ENCODE measurements at places on chromosomes 6 and 20. TPM values are rescaled to one million over a fixed set of nuclear protein-coding genes. Genes with fewer than 3 reads are reported as not detected.

The GPR6 gene
- polyA plus RNA-seq, result 0.31 TPM

The TTK gene
- 6.3 TPM for polyA plus RNA-seq

The OPRL1 gene
- polyA plus RNA-seq, result 0.98 TPM

The ZNF184 gene
- polyA plus RNA-seq, result 1.1 TPM

The GMPR gene
- 1.2 TPM for polyA plus RNA-seq

The SIRPB2 gene
- polyA plus RNA-seq, result not detected

The FERMT1 gene
- 4.2 TPM for polyA plus RNA-seq

The UBR2 gene
- polyA plus RNA-seq, result 6.5 TPM

The SAYSD1 gene
- polyA plus RNA-seq, result 5.8 TPM

The LHFPL5 gene
- 0.03 TPM for polyA plus RNA-seq

The IRAK1BP1 gene
- polyA plus RNA-seq, result 3.7 TPM

DNA sequence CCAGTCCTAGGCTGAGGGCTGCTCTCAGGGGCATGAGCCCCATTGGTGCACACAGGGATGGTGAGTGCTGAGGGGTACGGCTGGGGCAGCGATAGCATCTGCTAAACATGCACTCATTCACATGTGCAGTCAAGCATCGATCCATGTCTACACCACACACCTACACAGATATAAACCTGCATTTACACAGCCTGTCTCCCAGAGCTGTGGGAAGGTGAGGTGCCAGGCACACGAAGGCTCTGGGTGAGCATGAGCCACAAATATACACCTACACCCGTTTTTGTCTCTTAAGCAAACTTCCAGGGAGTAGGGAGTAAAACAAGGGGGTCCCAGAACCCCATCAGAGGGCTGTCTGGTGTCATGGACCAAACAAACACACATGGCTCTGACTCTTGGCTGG, 99.3 kb downstream of the GRM4 start:
- DNase-seq, result no peak

GRCh38 chr6:79943133-79943532, 4.2 kb downstream of the ELOVL4 start:
- no peak for DNase-seq

DNA sequence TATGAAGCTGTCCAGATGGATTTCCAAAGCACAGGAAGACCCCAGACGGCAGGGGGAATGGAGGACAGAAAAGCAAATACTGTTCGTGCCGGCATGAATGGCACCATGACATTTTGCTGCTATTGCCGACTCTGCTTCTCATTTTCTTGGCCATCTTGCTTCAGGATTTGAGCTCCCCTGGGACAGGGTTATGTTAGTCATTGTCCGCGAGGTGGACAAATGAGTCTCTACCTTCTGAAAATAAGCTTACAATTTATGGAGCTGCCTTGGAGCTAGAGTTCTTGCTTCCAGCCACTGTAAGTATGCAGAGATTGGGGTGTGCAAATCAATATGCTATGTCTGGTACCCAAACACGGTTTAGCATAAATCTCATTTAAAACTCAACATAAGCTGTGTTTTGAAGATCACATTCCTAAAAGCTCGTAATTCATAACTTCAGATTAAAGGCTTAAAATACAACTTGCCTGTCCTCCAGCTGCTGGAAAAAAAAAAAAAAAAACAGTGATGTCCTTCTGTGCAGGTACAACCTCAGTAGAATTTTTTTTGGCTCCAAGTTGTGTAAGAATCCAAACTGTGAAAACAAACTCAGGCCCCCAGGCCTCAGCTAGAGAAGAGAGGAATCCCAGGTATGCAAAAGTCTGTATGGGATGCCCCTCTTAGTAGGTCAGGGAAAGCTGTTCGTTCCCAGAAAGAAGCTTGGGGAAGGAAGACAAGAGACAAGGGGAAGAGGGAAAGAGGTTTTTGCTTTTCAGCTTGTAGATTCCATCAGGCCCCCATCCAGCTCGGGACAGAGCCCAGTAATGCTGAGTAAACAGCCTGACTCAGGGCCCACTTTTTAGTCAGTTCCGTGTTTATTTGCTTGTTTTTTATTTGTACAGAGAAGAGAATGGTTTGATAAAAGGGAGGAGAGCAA, 184.2 kb upstream of the FOXA2 start:
- no peak for DNase-seq

DNA sequence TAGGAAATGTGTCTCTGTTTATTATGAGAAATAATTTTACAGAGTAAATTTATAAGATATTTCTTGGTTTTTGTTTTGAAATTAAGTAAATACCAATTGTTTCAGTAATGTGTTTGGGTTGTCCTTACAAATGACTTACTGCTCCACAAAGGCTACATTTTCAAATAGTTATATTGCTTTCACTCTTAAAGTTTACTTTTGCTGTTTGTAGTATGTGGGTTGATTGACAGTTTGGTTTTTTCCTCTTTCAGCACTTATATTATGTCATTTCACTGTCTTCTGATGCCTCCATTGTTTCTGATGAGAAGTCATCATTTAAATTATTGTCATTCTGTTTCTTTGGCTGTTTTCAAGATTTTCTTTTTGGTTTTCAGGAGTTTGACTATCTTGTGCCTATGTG, 34.9 kb upstream of the SUMO4 start:
- DNase-seq, result no peak

GRCh38 chr20:40686893-40687292, 2.1 kb downstream of the MAFB start:
- no peak for DNase-seq

DNA sequence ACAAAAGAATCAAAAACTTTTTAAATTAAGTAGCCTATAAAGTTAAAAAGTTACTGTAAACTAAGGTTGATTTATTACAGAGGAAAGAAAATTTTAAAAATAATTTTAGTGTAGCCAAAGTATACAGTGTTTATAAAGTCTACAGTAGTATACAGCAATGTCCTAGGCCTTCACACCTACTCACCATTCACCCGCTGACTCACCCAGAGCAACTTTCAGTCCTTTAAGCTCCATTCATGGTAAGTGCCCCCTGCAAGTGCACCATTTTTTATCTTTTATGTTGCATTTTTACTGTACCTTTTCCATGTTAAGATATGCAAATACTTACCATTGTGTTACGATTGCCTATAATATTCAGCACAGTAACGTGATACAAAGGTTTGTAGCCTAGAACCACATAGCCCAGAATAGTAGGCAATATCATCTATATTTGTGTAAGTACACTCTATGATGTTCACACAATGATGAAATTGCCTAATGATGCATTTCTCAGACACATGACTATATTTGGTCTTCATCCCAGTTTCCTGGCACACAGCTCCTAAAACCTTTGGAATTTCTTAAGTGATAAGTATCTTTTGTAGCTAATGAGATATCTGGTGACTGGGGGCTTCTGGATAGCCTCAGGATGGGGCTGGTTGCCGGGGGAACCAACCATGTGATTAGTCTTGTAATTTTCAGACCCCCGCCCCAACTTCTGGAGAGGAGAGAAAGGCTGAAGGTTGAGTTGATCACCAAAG, 111.0 kb downstream of the MRPL14 start:
- no peak for DNase-seq

- DNase-seq, result no peak
Observed at GRCh38 chr20:44632103-44632752, 19.3 kb downstream of the ADA start.

DNA sequence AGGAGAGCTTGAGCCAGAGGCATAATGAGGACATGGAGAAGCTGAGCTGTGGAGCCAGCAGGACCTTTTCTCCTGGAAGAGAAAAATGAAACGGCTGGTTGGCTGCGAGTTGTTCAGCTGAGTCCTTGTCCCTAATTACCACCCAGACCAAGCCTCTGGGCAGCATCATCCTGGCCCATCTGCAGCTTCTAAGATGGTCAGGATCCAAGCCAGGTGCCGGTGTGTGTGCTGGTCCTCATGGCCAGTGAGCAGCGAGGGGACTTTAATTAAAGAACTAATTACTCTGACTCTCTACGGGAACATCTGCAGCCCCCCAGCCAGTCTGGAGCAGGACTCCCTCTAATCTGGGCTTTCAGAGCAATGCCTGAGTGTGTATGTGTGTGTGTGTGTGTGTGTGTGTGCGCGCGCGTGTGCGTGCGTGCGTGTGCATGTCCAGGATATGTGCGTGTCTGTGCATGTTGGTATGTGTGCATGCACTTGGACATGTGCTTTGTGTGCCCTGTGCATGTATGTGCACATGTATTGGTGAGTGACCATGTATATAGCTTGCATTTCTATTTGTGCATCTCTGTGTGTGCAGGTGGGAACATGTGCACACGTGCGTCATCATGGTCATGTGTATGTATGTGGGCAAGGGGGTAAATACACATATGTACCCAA, 173.9 kb downstream of the DHX35 start:
- DNase-seq, result no peak

DNA sequence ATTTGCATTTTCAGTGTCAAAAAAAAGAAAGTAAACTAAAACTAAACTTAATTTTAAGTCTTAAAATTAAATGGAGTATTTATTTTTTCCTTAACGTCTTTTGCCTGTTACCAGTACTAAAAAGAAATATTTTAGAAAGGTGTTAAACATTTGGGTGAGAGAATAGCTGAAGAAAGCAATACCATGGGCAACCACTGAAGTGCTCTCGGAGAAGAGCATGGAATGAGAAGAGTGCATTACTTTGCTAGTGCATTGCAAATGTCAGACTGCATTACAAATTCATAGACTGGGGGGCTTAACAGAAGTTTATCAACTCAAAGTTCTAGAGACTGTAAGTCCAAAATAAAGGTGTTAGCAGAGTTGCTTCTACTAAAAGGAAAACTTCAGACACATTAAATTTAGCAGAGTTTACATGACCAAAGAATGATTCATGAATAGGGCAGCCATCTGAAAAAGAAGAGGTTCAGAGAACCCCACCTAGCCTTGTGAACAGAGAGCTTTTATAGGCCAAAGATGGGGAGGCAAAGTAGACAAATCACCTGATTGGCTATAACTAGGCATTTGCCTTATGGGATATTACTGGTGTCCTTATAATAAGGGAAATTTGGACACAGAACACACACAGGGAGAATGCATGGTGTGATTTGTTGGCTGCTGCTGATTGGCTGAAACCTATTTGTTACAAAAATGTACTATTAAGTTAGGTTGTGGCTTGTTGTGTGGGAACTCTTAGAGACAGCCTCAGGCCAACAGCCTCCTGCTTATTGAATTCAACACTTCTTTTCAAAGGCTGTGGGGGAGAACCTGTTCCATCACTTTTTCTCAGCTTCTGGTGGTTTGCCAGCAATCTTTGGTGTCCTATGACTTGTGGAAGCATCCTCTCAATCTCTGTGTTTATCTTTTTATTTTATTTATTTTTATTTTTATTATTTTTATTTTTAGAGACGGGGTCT, 106.7 kb upstream of the RREB1 start:
- no peak for DNase-seq

DNA sequence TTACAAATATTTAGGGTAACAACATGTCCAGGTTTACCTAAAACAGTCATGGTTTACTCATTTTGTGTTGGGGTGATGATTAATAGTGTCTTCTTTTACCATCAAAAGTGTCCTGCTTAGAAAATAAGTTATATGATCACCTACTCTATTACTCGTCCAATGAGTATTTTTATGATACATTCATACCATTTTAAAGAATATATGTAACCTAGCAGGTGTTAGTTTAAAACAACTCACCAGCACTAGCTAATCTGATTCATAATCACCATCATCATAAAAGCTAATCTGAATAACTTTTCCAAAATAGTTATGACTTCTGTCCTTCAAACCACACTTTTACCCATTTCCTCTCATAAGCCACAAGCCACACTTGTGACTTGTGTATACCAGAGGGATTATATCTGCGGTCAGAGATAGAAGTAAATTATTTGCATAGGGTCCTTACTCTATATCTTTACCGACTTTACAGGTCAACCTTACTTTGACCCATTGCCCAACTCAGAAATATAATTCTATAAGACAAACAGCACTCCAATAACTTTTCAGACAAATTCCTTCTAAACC, 33.3 kb upstream of the NRN1 start:
- no peak for DNase-seq

GRCh38 chr6:144351379-144352127, 66.4 kb downstream of the UTRN start:
- no peak for DNase-seq

GRCh38 chr6:78353040-78353439, 514.3 kb upstream of the IRAK1BP1 start:
- DNase-seq, result no peak

DNA sequence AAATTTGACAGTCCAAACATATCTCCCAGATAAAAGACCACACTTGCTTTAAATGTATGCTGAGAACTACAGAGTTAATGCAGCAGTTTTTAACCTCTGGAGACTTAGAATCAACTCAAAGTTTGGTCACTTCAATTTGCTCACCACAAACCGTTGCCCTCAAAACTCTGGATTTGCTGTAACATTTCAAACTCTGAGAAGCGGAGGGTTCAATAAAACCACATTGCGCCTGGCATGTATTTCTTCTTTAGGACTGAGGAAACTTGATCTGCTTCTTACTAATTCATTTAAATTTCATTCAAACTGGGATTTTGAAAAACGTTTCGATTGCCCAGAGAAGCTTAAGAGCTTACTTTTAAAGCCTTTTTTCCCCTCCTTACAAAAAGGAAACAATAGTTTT, 115.8 kb downstream of the MTFR2 start:
- DNase-seq, result no peak

DNA sequence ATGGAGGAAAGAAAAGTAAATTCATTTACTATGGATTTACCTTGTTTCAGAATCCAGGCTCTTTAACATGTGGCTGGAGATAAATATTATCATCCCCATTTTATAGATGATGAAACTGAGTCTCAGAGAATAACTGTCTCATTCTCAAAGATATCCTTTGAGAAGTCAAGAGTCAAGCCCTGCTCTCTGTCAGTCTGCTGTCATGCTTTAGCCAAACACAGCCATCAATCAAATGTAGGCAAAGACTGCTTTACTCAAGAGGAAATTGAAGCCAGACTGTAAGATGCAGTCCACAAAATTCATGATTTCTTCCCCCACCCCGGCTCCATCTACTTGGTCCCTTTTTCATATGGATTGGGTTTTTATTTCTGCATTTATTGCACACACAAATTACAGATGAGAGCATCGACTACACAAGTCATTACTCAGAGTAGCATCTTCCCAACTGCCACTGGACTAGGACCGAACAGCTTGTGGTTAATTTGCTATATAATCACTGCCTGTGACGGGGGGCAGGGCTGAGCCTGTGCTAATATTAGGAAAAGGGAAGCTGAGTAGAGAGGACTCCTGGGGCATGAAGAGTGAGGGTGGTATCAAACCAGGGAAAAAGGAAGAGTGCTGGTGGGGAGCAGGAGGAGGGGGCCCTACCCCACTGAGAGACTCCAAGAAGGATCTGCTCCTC, 102.7 kb upstream of the TOP1 start:
- DNase-seq, result no peak

DNA sequence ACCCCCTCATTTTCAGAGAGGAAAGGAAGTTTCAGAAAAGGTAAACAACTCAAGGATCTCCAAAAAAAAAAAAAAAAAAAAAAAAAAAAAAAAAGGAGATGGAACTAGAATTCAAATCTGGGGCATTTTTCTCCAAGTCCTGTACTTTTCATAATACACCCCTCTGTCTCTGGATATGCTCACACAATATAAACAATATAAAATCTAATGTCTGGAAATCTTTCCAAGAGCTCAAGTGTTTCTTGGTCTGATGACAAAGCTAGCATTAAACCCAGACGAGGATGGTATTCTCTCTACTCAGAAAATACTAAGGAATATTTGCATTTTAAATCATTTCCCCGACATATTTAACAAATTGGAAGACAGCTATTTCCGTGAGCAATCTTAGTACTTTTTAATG, 5.8 kb downstream of the GCM1 start:
- DNase-seq, result no peak

GRCh38 chr20:49433333-49433732, 49.1 kb downstream of the KCNB1 start:
- DNase-seq, result no peak

GRCh38 chr6:107957308-107957908, 600 bp downstream of the SEC63 start:
- peak; percentile 77 for DNase-seq

- no peak for DNase-seq
Observed at GRCh38 chr6:105780146-105780860, 305.8 kb upstream of the PRDM1 start.

All from H1 (cell line).